ENCODE measurements at places on chromosomes 12 and 14. TPM values are rescaled to one million over a fixed set of nuclear protein-coding genes. Genes with fewer than 3 reads are reported as not detected.

CSRP2 gene
- 16.5 TPM for total RNA-seq

- H3K4me3 ChIP-seq = no peak overlapping the region
- no peaks in the 10 kb centered on the region for H3K27me3 ChIP-seq
- H3K27ac ChIP-seq = no peak overlapping the region
- H3K36me3 ChIP-seq = no peaks in the 10 kb centered on the region
- H3K4me1 ChIP-seq = no peaks in the 10 kb centered on the region
Observed at GRCh38 chr12:24739106-24739779, 209.7 kb downstream of the BCAT1 start.

- no peaks in the 10 kb centered on the region for H3K27me3 ChIP-seq
- peaks cover 7% of the 10 kb centered on the region for H3K4me1 ChIP-seq
- no peak overlapping the region for H3K27ac ChIP-seq
- DNase-seq = no peak
- no peak overlapping the region for H3K4me3 ChIP-seq
- no peaks in the 10 kb centered on the region for H3K36me3 ChIP-seq
Observed at GRCh38 chr12:91973813-91974212, 171.8 kb downstream of the BTG1 start.

DCN gene
- 425 TPM for total RNA-seq

GRCh38 chr14:104563742-104564615 is 15.6 kb upstream of the C14orf180 start:
- no peak overlapping the region for H3K27ac ChIP-seq
- H3K36me3 ChIP-seq = no peaks in the 10 kb centered on the region
- peaks cover 8% of the 10 kb centered on the region for H3K27me3 ChIP-seq
- H3K4me1 ChIP-seq = peaks cover 22% of the 10 kb centered on the region
- DNase-seq = peak; percentile 80
- H3K4me3 ChIP-seq = no peak overlapping the region

DNA sequence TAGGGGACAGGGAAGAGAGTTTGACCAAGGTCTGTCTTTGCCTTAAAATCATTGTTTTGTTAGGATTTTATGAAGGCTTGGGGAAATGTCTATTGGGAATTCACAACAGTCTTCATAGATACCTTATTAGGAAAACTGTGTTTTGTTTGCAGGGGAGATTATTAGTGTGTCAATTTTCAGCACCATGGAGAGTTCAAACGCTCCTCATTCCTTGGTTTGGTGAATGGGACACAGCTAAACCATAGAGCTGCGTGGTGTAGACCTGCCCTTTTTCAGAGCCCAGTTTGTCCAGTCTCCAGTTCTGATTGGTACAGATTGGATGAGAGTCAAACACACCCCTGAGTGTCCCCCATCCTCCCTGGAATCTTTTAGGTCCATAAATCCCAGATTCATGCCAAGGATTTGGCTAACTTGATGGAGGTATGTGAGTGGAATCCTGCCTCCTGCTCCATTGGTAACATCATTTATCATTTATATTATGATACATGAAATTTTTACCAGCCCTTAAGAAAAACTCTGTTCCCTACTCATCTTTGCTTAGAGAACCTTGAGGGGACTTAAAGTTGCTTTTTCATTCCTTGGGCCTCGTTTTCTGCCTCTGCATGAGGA is 12.0 kb downstream of the NGDN start:
- H3K36me3 ChIP-seq = peaks cover 16% of the 10 kb centered on the region
- H3K27me3 ChIP-seq = no peaks in the 10 kb centered on the region
- no peak overlapping the region for H3K27ac ChIP-seq
- no peak for DNase-seq
- H3K4me1 ChIP-seq = no peaks in the 10 kb centered on the region
- H3K4me3 ChIP-seq = no peak overlapping the region

FAM181A gene
- not detected for total RNA-seq

LTBP2 gene
- total RNA-seq = 19.1 TPM

EML5 gene
- 0.19 TPM for total RNA-seq

DNA sequence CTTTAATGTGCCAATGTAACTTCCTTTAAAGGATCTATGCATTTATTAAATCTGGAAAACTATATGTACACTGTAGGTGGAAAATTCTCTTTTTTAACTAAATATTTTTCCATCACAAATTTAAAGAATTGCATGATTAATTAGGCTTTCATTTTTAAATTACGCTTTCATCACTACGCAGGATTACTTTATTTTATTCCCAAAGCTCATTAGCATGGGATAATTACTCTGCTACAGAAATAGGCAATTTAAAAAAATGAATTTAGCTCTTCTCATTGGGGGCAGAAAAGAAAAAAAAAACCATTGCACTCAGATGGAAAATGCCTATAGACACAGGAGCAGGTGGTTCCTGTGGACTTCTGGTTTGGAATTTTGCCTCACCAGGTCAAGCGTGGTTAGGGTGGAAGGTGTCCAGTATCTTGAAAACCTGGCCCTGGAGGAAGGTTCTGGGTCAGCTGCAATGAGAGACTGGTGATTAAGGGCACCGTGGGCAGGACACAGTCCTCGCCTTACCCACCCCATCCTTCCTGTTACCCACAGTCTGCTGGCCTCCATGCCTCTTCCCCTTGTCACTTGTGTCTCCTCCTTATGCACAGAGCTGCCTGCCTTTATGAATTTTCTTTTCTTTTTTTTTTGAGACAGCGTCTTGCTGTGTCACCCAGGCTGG is 17.3 kb upstream of the RIN3 start:
- DNase-seq = peak; percentile 2
- peaks cover 50% of the 10 kb centered on the region for H3K4me1 ChIP-seq
- H3K27me3 ChIP-seq = no peaks in the 10 kb centered on the region
- no peak overlapping the region for H3K27ac ChIP-seq
- H3K4me3 ChIP-seq = no peak overlapping the region

GYS2 gene
- not detected for total RNA-seq

B4GALNT3 gene
- 29.9 TPM for total RNA-seq

CCDC175 gene
- total RNA-seq = not detected

GRCh38 chr14:85332401-85332800 is 197.5 kb upstream of the FLRT2 start:
- no peaks in the 10 kb centered on the region for H3K36me3 ChIP-seq
- no peak overlapping the region for H3K4me3 ChIP-seq
- H3K27ac ChIP-seq = no peak overlapping the region
- no peaks in the 10 kb centered on the region for H3K4me1 ChIP-seq
- no peak for DNase-seq
- H3K27me3 ChIP-seq = no peaks in the 10 kb centered on the region

DNA sequence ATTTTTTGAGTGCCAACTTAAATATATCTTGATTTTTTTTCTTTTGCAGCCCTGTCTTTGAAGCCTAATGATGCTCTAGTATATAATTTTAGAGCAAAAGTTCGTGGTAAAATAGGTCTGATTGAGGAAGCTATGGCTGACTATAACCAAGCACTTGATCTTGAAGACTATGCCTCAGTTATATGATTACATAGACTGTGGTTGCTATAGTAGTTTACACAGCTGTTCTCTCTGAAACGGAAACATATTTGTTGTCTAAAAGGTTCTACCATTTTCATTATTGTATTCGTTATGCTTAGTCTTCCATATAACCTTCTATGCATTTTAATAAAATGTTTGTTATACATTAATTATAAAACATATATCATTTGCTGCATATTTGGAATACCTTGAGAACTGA is 246.7 kb downstream of the TTC6 start:
- H3K27ac ChIP-seq = no peak overlapping the region
- H3K4me3 ChIP-seq = no peak overlapping the region
- no peaks in the 10 kb centered on the region for H3K36me3 ChIP-seq
- no peaks in the 10 kb centered on the region for H3K4me1 ChIP-seq

GRCh38 chr14:89588016-89588415 is 171.0 kb upstream of the FOXN3 start:
- H3K36me3 ChIP-seq = no peaks in the 10 kb centered on the region
- H3K27ac ChIP-seq = no peak overlapping the region
- no peak for DNase-seq
- no peak overlapping the region for H3K4me3 ChIP-seq
- H3K4me1 ChIP-seq = peaks cover 20% of the 10 kb centered on the region
- H3K27me3 ChIP-seq = no peaks in the 10 kb centered on the region

GRCh38 chr12:125292700-125293099 is 227.5 kb downstream of the AACS start:
- DNase-seq = no peak
- H3K27ac ChIP-seq = no peak overlapping the region
- no peaks in the 10 kb centered on the region for H3K4me1 ChIP-seq
- peaks cover 17% of the 10 kb centered on the region for H3K27me3 ChIP-seq
- H3K36me3 ChIP-seq = no peaks in the 10 kb centered on the region
- H3K4me3 ChIP-seq = no peak overlapping the region

- DNase-seq = peak; percentile 72
- H3K27me3 ChIP-seq = no peaks in the 10 kb centered on the region
- no peak overlapping the region for H3K4me3 ChIP-seq
- H3K36me3 ChIP-seq = no peaks in the 10 kb centered on the region
- H3K4me1 ChIP-seq = peaks cover 92% of the 10 kb centered on the region
Observed at GRCh38 chr14:55103005-55103640, 25.9 kb upstream of the LGALS3 start.

DNA sequence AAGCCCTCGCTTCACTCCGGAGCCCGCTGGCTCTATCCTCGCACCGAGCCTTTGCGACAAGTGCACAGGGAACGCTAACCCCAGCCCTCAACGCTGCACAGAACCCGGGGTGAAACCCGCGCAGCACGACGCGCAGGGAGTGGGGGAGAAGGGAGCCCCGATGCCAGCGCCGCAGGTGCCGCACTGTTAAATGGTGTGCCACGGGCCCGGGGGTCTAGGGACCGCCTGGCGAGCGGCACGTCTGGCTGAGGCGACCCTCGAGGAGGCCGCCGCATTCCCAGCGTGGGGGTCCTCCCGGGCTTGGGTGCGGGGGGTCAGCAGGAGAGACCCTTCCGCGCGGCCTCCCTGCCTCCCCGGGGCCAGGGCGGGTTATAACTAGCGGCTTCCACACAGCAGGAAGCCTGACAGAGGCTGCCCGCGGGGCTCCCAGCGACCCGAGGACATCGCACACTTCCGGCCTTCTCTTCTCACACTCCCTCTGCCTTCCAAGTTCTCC is 23.8 kb upstream of the LRTM2 start:
- peak overlapping the region; percentile 74 for H3K4me3 ChIP-seq
- peak overlapping the region; percentile 87 for H3K27ac ChIP-seq
- no peaks in the 10 kb centered on the region for H3K27me3 ChIP-seq
- no peak for DNase-seq
- H3K4me1 ChIP-seq = peaks cover 48% of the 10 kb centered on the region
- no peaks in the 10 kb centered on the region for H3K36me3 ChIP-seq

DNA sequence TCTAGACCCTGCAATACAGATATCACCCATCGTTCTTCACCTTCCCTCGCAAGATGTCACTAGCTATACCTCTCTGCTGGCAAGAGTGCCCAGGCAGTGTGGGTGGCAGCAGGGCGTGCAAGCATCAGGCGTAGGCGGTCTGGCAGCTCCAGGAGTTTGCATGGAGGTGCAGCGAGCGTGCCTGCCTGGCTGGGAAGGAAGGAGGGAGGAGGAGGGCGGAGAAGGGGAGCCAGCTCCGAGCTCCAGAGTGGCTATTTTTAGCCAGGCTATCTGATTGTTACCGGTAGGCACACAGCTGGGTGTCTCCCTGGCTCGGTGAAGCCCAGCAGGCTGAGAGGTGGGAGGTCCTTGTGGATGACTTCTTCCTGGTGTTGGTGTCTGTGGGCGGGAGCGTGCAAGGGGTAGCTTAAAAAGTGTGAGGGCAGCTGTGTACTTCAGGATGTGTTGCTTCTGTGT is 6.2 kb downstream of the FOXJ2 start:
- no peak overlapping the region for H3K4me3 ChIP-seq
- H3K4me1 ChIP-seq = peaks cover 65% of the 10 kb centered on the region
- H3K27me3 ChIP-seq = no peaks in the 10 kb centered on the region
- peak; percentile 60 for DNase-seq

GRCh38 chr14:55097881-55098560 is 31.0 kb upstream of the LGALS3 start:
- no peak for DNase-seq
- H3K4me3 ChIP-seq = no peak overlapping the region
- H3K36me3 ChIP-seq = no peaks in the 10 kb centered on the region
- peaks cover 59% of the 10 kb centered on the region for H3K4me1 ChIP-seq
- no peaks in the 10 kb centered on the region for H3K27me3 ChIP-seq

DNA sequence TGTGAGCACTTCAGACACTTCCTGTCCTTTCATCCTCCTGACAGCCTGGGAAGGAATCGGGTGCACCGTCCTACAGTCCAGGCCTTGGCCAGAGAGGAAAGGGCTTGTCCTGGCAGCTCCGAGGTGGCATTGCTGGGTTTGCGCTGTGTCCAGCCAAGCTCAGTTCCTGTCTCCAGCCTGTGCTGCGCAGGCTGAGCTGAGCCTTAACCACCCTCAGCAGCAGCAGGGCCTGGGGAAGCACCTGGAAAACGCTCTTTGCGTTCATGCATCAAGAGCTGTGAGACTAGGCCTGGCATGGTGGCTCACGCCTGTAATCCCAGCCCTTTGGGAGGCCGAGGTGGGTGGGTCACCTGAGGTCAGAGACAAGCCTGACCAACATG is 33.7 kb upstream of the EML1 start:
- H3K4me1 ChIP-seq = peaks cover 47% of the 10 kb centered on the region
- H3K27me3 ChIP-seq = no peaks in the 10 kb centered on the region
- no peak overlapping the region for H3K4me3 ChIP-seq
- no peak for DNase-seq
- no peak overlapping the region for H3K27ac ChIP-seq

DNA sequence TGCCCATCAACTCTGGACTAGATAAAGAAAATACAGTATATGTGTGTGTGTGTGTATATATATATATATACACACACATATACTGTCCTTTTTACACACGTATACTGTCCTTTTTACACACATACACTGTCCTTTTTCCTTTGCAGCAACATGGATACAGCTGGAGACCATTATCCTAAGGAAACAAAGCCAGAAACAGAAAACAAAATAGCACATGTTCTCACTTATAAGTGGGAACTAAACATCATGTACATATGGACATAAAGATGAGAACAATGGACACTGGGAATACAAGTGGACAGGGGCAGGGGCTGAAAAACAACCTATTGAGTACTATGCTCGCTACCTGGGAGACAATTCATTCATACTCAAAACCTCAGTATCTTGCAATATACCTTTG is 23.7 kb downstream of the VDR start:
- no peaks in the 10 kb centered on the region for H3K36me3 ChIP-seq
- DNase-seq = no peak
- H3K27me3 ChIP-seq = no peaks in the 10 kb centered on the region
- no peak overlapping the region for H3K4me3 ChIP-seq
- H3K4me1 ChIP-seq = no peaks in the 10 kb centered on the region

GRCh38 chr14:100893760-100894159 is 9.8 kb downstream of the RTL1 start:
- no peaks in the 10 kb centered on the region for H3K4me1 ChIP-seq
- H3K27me3 ChIP-seq = peaks cover 35% of the 10 kb centered on the region
- DNase-seq = no peak
- H3K36me3 ChIP-seq = no peaks in the 10 kb centered on the region
- no peak overlapping the region for H3K4me3 ChIP-seq

COX8C gene
- total RNA-seq = not detected

- no peak for DNase-seq
- H3K27me3 ChIP-seq = no peaks in the 10 kb centered on the region
- no peaks in the 10 kb centered on the region for H3K36me3 ChIP-seq
- H3K4me3 ChIP-seq = no peak overlapping the region
- no peaks in the 10 kb centered on the region for H3K4me1 ChIP-seq
- H3K27ac ChIP-seq = no peak overlapping the region
Observed at GRCh38 chr12:66848967-66849366, 170.1 kb upstream of the GRIP1 start.

GRCh38 chr12:49028666-49029275 is 10.2 kb upstream of the PRKAG1 start:
- no peak for DNase-seq
- H3K27ac ChIP-seq = no peak overlapping the region
- H3K4me1 ChIP-seq = no peaks in the 10 kb centered on the region
- H3K27me3 ChIP-seq = no peaks in the 10 kb centered on the region
- H3K36me3 ChIP-seq = peaks cover 53% of the 10 kb centered on the region

MIP gene
- total RNA-seq = not detected

Measured in heart right ventricle (tissue), 16 donors.